NCI-H1105 treated with DMSO at 0.1 percent for 48 hours (cell line): ENCODE measurements at places on chromosomes 5 and 9.

- DNase-seq = no peak
These were observed 18.0 kb downstream of the FEM1C start for GRCh38 chr5:115526604-115527003.

GRCh38 chr9:75551861-75552260 lies 338.6 kb upstream of the PCSK5 start:
- no peak for DNase-seq

- no peak for DNase-seq
These were observed 57.2 kb downstream of the KCNN2 start for GRCh38 chr5:114419067-114419388.

- DNase-seq = no peak
These were observed 772.5 kb downstream of the NR2F1-AS1 start for GRCh38 chr5:92808474-92808873.

DNA sequence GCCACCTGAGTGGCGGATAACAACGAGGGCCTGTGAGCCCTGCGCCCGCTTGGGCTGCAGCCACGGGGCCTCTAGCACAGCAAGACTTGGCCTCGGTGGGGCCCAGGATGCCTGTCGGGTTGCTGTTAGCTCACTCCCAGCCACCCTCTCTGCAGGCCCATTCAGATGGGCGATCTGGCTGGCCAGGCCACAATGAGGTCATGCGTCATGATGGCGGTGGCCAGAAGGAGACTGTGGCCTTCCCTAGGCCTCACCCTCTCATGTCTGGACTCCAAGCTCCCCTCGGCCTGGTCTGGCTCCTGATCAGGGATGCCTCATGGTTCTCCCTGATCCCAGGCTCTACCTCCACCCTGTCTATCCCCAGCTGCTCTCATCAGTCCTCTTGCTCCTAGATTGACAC lies 19.0 kb upstream of the TCOF1 start:
- DNase-seq = no peak

GRCh38 chr5:147576646-147577535 lies 67.0 kb upstream of the DPYSL3 start:
- no peak for DNase-seq
